ENCODE measurements at places on chromosomes 5 and 9.

DNA sequence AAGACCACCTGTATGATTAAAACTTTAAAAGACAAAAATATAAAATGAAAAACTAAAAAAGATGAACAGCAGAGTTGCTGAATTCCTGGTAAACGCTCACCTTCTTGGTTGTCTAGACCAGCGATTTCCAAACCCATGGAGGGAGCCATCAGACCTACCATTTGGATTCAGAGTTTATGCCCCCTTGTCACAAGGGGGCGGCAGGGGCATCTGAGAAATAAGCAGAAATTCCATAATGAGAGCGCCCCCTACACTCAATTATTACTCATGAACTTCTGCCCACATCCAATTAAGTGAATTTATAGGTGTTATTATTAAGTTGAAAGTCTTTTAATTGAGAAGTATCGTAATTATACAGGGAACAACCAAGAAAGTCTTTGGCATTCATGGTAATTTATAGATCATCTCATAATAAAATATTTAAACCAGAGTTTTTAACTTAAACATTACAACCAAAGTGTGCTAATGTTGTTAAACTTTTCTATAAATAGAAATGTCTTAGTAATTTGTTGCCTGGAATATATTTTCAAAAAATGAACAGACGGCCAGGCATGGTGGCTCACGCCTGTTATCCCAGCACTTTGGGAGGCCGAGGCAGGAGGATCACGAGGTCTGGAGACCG lies 35.2 kb upstream of the SPATA31C2 start:
- peak; percentile 34 for DNase-seq

GRCh38 chr5:150612405-150612804 lies 28.1 kb upstream of the SYNPO start:
- no peak for DNase-seq

DNA sequence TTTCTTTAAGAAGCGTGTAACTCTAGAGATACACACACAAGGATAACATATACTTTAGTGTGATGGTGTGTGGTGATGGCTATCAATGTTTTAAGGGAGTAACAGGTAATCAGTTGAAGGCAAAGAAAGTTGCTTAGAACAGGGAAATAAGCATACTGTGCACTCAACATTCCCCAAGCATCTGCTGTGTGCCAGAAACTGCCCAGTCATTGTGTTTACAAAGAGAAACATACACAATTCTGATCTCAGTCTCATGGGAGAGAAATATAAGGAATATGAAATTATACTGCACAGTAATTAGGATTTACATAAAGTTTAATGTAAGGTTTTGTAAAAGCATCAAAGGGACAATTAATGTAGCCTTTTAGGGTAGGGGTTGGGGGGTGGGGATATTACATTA lies 224.1 kb upstream of the TYRP1 start:
- DNase-seq: no peak

DNA sequence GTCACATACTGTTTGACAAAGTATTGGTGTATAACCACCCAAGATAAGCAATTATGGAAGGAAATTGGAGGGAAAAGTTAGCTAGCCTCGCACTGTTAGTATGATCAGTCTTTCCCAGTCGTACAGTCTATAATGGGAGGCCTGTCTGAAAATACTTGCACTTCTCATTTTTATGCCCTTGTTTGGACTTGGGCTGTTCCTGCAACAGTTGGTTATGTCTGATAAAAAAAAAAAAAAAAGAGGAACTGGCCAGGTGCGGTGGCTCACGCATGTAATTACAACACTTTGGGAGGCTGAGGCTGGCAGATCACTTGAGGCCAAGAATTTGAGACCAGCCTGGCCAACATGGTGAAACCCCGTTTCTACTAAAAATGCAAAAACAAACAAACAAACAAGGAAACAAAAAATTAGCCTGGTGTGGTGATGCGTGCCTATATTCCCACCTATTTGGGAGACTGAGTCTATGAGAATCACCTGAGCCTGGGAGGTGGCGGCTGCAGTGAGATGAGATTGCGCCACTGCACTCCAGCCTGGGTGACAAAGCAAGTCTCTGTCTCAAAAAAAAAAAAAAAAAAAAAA lies 58.3 kb upstream of the ANKRD33B start:
- DNase-seq: no peak

DNA sequence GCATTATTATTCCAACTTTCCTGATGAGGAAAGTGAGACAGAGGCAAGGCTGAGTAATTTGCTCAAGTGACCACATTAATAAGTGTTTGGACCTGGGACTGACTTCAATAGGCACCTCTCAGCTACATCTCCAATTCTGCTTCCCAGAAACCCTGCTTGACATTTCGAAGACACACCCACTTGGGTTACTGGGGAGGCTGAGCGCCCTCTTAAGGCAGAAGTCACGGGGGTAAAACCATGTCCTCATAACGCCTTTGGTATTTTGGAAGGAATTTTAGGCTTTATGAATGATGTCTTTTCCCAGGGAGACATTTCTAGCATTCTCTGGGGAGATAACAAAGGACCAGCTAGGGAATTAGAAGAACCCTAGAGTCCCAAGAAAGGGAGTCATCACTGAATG lies 53.3 kb downstream of the TRPC7 start:
- DNase-seq: no peak

- DNase-seq: no peak
Measured at GRCh38 chr5:77893225-77893860, 117.2 kb upstream of the TBCA start.

- no peak for DNase-seq
Measured at GRCh38 chr9:128825923-128826700, 3.5 kb downstream of the SPOUT1 start.

DNA sequence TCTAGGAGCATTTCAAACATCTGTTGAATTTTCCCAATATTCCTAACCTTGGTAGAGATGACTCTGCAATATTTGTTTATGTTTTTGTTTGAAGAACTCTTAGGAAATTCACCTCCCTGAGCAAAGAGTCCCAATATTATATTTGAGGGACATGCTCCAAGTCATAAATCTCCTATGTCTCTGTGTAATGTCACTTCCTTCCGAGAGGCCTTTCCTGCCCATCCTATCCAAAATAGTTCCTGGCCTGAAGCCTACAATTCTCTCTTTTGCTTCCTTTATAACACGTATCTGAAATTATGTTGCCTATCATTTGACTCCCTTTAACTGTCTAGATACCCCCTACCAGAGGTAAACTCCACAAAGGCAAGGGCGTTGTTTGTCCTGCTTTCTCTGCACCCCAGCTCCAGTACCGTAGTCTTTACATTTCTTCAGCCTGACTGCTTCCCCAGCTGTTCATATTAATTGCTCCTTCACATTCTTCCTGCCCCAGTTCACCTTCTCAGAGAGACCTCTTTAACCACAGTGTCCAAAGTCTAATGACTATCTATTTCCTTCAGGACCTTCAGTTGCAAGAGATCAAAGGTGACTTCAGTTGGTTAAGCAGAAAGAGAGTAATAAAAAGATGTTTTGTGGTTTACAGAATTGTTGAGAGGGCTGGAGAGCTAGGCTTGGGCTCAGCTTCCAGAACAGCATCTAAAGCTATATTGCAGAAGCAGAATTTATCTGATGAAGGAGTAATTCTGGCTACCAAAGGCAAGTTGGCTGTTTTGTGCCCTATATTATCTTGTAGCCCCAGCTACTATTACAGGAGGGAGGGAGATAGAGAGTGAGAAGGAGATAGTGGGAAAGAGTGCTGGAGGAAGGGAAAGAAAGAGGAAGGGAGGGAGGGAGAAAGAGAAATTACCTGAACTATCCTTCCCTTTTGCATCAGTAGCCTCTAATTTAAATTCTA lies 109.3 kb upstream of the TMEM161B start:
- DNase-seq: no peak

GRCh38 chr5:59328709-59329296 lies 564.7 kb downstream of the PDE4D start:
- DNase-seq: no peak

- no peak for DNase-seq
Measured at GRCh38 chr5:84290161-84290560, 94.5 kb downstream of the EDIL3 start.

- no peak for DNase-seq
Measured at GRCh38 chr9:82354279-82354659, 365.7 kb downstream of the SPATA31D1 start.

- no peak for DNase-seq
Measured at GRCh38 chr9:90499761-90500160, 142.9 kb downstream of the DIRAS2 start.

GRCh38 chr5:79076819-79077218 lies 7.3 kb downstream of the BHMT2 start:
- no peak for DNase-seq

DNA sequence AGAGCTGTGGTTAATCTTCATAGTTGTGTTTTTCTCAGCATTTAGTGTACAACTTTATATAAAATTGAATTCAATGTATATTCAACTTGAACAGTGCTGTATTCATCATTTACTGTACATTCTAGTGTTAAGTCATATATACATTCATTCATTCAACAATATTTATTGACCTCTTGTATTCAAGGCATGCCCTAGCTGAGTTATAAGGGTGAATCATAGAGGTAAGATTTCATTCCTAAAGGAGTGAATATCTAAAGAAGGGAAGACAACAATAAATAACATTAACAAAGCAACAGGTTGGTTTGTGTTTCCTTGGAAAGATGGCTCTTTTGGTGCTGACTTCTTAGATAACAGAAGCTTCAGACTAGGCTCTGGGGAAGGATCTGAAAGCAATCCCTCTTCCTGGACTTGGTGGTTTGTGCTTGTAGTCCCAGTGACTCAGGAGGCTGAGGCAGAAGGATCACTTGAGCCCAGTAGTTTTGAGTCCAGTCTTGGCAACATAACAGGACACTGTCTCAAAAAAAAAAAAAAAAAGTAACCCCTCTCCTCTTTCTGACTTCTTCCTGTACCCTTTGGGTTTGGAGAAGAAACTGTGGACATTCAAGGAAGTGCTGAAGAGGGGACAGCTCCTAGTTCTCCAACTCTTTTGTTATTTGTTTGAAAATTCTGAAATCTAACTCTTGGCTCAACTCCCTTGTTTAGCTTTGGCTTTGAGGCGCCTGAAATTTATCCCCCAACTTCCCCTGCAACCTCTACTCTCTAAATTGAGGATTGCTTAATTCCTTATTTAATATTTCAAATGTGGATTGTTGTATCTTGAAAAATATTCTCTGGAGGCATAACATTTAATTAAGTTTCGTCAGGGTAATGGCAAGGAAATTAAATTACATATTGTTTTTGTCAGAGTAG lies 80.2 kb downstream of the OSTF1 start:
- no peak for DNase-seq

- no peak for DNase-seq
Measured at GRCh38 chr5:175521313-175521833, 43.0 kb downstream of the SFXN1 start.

GRCh38 chr9:132099741-132100407 lies 20.2 kb upstream of the MED27 start:
- no peak for DNase-seq

DNA sequence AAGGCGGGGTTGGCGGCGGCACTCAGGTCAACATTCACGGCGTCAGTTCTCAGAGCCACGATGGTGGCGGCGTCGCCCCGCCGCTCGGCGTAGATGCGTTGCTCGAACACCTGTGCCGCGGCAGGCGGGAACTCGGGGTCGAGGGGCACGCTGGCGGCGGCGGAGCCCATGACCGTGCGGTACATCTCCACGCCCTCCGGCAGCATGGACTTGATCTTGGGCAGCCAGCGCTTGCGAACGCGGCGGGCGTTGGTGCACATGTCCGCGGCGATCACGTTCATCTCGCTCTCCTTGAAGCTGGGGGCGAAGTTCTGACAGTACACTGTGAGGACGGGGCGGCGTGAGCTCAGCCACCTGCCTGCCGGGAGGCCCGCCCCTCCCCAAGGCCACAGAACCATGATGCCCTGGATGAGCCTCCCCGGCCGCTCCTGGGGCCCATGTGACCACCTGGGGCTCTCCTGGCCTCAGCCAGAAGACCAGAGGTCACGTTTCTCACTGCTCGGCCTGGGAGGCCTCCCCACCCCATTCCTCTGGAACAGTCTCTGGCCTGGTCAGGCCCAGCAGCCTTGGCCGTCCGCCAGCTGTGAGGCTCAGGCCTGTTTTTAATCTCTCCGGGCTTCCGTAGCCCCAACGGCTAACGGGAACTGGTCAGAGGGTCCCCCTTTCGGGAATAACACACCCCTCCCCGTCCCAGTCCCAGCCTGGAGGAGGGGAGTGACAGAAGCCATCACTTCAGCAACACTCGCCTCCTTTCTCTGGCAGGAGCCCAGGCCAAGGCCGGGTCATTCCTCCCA lies 50.7 kb upstream of the UBAC1 start:
- DNase-seq: no peak

GRCh38 chr5:133344266-133344665 lies 268.1 kb downstream of the FSTL4 start:
- no peak for DNase-seq

Data from naive thymus-derived CD8-positive, alpha-beta T cell (primary cell).